ENCODE measurements at places on chromosomes 2 and 18.

DNA sequence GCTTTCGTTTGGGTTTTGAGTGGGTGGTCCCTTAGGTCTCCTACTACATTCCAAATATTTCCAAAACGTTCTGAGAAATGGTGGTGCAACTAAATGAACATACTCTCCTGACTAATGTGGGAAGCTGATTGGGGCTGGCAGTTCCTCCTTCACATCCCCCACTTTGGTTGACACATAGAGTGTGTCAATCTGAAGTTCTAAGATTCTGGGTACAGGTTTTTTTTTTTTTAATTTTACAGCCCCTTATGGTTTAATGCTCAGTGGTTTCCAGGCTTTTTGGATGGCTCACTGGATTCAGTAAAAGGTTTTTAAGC lies 58.4 kb upstream of the ITGB6 start:
- no peak for DNase-seq

DNA sequence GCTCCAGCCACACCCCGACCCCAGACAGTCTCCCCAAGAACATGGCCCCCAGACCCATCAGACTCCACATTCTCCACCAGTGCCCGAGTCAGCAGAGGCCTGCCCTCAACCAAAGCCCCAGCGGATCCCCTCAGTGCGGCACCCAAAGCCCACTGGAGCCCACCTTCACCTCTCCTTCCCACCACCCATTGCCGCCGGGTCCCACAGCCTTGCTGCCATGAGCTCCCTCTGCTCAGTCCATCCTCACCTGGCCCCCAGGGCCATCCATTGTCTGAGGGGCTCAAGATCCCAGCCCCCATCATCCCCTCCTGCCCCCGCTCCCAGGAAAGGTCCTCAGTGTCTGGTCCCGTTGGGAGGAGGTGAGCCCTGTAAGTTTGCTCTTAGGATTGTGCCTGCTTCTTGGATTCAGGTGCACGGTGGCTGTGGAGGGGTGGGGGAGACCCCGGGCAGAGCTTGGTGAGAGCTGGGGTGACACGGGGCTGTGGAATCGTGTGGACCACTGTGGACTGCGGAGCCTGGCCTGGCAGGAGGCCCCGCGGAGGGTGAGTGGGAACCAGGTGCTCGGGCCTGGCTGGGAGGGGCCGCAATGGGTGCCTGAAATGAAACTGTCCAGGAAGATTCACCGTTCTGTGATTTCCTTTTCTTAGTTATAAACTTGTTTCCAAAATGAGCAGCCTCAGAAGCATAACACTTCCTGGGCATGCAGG lies 32.7 kb upstream of the GPC1 start:
- DNase-seq: no peak

DNA sequence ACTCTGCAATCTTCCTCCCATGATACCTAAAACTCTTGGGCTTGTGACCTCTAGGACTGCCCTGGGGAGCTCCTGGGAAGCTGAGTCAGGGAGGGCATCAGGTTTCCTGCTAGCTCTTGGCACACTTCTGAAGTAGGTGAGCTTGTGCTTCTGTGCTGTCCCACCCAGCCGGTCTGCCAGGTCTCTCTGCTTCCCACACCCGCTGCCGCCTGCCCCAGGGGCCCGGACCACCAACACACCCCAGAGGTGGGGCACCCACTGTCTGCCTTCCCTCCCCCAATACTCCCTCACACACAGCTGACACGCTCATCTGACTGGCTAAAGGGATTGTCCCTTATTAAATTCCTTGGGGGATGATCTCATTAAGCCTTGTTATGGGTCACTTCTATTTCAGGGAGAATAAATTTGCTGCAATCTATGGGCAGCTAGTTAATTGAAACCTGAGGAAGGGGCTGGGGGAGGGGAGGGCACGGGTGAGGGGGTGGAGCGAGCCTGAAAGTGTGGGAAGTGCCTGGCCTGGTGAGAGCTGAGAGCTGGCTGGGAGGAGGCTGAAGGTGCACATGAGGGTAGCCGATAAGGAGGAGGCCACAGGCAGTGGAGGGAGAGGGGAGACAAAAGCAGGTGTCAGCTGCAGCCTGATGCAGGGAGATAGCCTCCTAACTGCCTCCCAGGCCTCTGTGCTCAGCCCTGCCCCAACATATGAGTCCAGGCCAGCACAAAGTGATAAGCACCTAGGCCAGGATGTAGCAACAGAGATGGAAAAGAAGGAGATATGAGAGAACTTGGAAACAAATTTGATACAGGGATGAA lies 48.8 kb downstream of the HAUS1 start:
- no peak for DNase-seq

GRCh38 chr2:40386177-40386576 lies 65.7 kb downstream of the SLC8A1 start:
- DNase-seq: no peak

- DNase-seq: no peak
Observed at GRCh38 chr18:58205443-58206160, 161.6 kb downstream of the NEDD4L start.

DNA sequence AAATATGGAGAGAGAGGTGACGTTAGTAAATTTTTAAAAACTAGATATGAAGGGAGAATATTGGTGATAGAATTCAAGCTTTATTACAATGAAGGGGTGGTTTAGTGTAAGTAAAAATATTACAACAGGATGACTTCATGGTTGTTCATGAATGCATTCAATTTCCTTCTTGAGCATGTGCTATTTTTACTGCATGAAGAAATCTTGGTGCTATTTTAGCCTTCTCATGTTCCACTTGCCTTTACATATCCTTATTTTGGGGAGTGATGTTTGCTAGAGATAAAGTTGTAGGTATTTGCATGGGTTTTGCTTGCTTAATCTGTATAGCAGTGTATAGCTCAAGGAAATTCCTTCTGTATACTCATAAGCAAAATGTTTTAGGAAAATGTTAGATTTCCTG lies 195.0 kb upstream of the MMADHC start:
- no peak for DNase-seq

DNA sequence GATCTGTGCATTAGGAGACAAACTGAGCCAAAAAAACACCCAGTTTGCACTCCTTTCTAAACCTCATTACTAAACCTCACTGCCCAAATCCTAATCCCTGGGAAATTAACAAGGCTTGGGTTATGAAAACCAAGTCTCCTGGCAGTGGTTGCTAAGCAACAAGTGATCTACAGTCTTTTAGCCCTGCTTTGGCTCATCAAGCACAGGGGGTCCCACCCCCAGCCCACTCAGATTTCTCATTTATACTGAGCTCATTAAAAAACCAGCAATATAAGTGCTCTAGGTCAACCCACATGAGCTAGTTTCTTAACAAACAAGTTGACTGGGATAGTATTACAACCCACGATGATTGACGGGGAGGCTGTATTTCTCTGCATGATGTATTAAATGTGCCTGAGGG lies 18.4 kb downstream of the DNER start:
- no peak for DNase-seq

DNA sequence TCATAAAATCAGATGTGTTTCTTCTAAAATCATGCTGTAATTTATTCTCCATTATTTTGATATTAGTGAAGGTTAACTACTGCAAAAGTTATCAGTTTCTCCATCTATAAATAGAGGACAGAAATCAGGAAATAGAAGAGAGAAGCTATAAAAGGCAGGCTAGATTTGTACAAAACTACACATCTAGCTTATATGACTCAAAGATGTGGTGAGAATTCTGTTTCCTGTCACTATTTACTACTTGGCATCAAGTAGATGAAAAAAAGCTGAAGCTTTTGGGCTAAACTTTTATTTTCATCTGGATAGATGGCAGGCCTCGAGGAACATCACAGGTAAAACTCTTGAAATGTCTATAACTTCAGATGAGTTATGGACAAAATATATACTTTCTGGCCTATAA lies 49.8 kb upstream of the NAB1 start:
- no peak for DNase-seq

DNA sequence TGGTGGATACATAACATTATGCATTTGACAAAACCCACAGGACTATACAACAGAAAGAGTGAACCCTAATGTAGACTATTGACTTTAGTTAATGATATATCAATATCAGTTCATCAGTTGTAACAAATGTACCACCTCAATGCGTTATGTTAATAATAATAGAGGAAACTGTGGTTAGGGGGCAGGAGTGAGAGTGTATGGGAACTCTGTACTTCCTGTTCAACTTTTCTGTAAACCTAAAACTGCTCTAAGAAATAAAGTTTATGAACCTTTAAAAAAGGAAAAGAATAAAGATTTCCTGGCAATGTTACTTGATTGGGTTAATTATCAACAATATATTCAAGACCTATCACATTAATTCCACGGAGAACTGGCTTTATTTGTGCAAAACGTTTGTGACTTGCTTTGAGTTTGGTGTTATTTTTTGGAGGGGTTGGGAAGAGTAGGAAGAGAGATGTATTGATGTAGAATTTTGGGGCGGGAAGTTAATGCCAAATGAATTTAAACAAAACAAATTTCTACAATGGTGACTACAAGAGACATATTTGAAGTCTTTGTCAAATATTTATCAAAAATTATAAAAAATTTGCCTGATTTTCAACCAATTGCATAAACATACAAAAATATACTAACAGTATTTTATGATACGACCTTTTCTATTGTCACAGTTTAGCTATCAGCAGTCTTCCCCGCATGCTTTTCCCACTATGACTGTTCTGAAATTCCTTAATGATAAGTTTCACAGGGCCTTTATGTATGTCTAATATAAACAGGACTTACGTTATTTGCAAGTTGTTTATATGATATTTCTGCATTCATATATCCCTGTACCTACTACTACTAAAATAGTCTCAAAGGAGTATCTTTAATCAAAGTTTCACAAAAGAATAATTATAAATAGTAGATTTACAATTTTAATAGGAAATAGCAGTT lies 2.1 kb upstream of the RTN4 start:
- no peak for DNase-seq

DNA sequence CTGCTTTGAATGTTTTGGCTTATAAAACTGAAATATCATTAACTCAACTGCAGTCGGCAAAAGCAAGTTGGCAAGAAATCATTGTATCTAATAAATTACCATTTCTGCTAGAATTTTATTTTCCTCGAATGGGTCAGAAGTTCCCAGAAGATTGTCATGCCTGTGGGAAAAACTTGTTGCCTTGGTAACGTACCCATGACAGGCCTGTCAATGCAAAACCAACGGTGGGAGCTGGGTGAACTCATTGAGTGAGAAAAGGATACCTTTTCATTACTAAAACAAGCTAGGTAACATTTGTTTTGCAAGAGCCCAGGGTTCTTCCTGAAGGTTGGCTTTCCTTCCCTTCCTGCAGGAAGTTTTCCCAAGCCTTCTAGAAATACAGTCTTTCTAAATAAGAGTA lies 9.5 kb downstream of the PLB1 start:
- DNase-seq: no peak

DNA sequence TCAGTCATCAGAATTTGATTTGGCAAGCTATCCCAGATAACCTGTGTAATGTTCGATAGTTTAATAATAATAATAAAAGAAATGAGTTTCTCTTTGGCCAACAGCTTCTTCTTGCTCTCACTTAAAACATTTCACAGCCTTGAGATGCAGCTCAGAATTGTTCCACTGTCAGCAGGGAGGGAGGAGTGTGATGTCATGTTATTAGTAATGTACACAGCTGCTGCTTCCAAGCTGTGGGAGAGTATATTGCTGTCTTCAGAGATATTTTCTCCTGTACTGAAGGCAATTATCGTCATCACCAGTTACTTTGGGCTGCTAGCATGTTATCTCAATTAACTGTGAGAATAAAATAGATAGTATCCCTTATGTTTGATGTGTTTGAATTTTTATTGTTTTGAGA lies 146.9 kb upstream of the MAP3K20 start:
- DNase-seq: no peak
